Activated CD8-positive, alpha-beta memory T cell treated with anti-CD3 and anti-CD28 coated beads for 36 hours (primary cell): ENCODE measurements at places on chromosomes 13 and 19. TPM values are rescaled to one million over a fixed set of nuclear protein-coding genes. Genes with fewer than 3 reads are reported as not detected.

The MBD3L3 gene
- total RNA-seq = not detected

The C13orf42 gene
- total RNA-seq = not detected

The ZNF724 gene
- total RNA-seq = 12.2 TPM

The ELANE gene
- not detected for total RNA-seq

The PLIN5 gene
- total RNA-seq = not detected

The ZNF296 gene
- 8.1 TPM for total RNA-seq

The HIPK4 gene
- total RNA-seq = 0.08 TPM

The GRIN2D gene
- total RNA-seq = 0.15 TPM

The SYNGR4 gene
- total RNA-seq = not detected

The APOC1 gene
- 2.0 TPM for total RNA-seq
